ENCODE measurements at places on chromosomes 6 and 20.
A peak's percentile ranks its signal among the peaks of the same experiment; 100 is the strongest.

DNA sequence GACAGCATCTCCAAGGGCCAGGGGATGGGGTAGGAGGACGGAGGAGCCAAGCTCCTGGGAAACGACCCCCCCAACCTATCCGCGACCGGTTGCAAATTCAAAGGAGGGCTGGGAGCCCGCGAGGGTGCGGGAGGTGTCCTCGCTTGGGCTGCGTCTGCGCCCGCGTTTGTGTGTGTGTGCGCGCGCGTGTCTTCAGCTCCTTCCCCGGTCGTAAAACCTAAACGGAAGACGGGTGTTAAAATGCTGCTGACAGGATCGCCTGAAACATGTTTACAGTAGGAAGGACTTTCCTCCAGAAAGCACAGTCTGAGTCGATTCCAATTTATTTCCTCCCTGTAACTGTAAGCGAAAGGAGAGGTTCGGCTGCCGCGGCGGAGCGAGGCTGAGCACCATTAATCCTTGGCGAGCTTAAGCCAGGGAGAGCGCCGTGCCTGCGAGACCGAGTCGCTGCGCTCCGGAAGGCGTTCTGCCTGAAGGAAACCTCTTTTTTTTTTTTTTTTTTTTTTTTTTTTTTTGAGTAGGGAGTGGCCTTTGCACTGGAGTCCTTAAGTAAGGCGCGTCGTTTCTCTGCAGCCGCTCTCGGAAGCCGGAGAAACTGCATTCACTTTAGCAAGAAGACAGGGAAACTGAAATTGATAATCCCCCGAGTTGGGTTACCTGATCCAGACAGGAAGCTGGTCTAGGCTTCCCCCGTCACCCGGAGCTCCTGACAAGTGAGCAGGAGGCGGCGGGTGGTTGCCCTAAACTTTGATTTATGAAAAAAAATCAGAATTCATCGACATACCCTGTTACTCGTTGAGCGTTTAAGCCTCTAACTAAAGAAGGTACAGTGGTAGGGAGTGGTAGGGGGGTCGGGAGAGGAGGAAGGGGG is 4.8 kb upstream of the SOX4 start:
- H3K27me3 ChIP-seq: peaks cover 42% of the 10 kb centered on the region
- H3K27ac ChIP-seq: peak overlapping the region; percentile 25
- DNase-seq: peak; percentile 41
- peaks cover 7% of the 10 kb centered on the region for H3K4me1 ChIP-seq
- H3K4me3 ChIP-seq: peak overlapping the region; percentile 83
- no peaks in the 10 kb centered on the region for H3K36me3 ChIP-seq

- H3K4me3 ChIP-seq: no peak overlapping the region
- no peak overlapping the region for H3K27ac ChIP-seq
- no peaks in the 10 kb centered on the region for H3K27me3 ChIP-seq
- no peak for DNase-seq
- H3K4me1 ChIP-seq: peaks cover 2% of the 10 kb centered on the region
Observed at GRCh38 chr6:130259557-130259956, 36.8 kb upstream of the SAMD3 start.

DNA sequence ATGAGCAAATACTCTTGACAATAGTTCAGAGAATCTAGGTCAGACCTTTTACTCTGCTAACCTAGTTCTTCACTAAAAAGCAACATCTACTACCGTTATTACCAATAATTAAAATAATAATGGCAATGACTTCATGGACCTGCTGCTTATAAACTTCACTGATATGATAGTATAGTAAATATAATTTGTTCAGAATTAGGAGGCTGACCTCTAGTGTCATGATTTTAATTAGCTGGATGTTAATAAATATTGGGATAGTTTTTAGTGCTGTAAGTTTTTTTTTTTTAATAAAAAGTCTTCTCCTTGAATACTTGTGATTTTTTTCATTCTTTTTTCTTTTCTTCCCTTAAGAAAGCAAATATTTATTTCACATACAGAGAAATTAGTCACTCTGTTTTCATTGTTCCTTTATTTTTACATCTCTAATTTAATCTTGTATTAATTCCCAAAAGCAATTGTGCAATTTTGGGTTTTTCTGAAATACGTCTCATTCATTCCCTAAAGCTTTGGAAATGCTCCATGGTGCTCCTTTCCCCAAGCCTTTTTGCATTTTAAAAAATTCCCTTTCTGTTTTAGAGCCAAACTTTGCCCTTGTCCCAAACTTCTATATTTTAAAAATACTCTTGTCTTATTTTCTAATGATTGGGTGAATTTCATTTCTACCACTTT is 46.6 kb upstream of the UST start:
- H3K36me3 ChIP-seq: no peaks in the 10 kb centered on the region
- H3K4me3 ChIP-seq: no peak overlapping the region
- no peak for DNase-seq
- H3K27ac ChIP-seq: no peak overlapping the region
- H3K27me3 ChIP-seq: no peaks in the 10 kb centered on the region

- H3K4me1 ChIP-seq: peaks cover 8% of the 10 kb centered on the region
- H3K36me3 ChIP-seq: peaks cover 2% of the 10 kb centered on the region
- H3K4me3 ChIP-seq: peak within 1 kb of the TSS; percentile 73
- H3K27me3 ChIP-seq: peaks cover 73% of the 10 kb centered on the region
- DNase-seq: peak; percentile 43
- no peak within 1 kb of the TSS for H3K27ac ChIP-seq
Observed at GRCh38 chr6:11043961-11044711, at the start of gene ELOVL2. ELOVL2 (minus strand) TSS chr6:11044305; CDS start chr6:11044230, 75 bp downstream.

- no peak for DNase-seq
- H3K27ac ChIP-seq: no peak overlapping the region
- H3K4me1 ChIP-seq: no peaks in the 10 kb centered on the region
- no peaks in the 10 kb centered on the region for H3K36me3 ChIP-seq
Observed at GRCh38 chr6:22526736-22527135, 42.6 kb upstream of the HDGFL1 start.

GRCh38 chr6:124765280-124765679 is 197.0 kb upstream of the RNF217 start:
- H3K27me3 ChIP-seq: no peaks in the 10 kb centered on the region
- no peaks in the 10 kb centered on the region for H3K4me1 ChIP-seq
- H3K27ac ChIP-seq: no peak overlapping the region
- H3K4me3 ChIP-seq: no peak overlapping the region
- H3K36me3 ChIP-seq: no peaks in the 10 kb centered on the region

DNA sequence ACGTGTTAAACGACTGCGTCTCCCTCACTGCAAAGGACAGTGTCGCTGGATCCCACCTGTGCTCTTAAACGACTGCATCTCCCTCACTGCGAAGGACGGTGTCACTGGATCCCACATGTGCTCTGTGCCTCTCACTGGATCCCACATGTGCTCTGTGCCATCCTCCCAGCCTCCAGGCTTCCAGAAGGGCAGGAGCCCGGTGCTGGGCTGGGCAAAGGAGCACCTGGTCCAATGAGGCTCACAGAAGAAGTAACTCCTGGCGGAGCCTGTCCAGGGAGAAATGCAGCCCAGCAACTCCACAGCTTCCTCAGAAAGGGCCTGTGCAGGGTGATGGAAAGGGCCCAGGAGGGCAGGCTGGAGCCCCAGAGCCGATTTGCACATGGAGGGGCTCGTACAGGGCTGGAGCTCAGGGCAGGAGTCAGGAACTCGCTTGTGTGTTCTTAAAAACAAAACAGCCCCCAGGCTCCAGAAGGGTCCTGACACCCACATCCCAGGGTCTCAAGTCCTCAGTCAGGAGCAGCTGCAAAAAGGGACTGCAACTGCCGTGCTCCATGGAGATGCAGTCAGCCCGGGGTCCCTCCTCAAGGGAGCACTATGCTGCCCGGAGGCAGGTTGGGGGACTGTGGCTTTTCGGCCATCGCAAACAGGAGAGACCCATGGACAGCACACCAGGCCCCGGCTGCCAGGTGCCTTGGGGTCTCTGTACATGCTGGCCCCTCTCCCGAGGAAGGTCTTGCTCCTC is 52.7 kb downstream of the DLL1 start:
- no peak overlapping the region for H3K27ac ChIP-seq
- H3K4me3 ChIP-seq: no peak overlapping the region
- no peak for DNase-seq
- H3K27me3 ChIP-seq: no peaks in the 10 kb centered on the region
- H3K4me1 ChIP-seq: no peaks in the 10 kb centered on the region
- H3K36me3 ChIP-seq: no peaks in the 10 kb centered on the region

DNA sequence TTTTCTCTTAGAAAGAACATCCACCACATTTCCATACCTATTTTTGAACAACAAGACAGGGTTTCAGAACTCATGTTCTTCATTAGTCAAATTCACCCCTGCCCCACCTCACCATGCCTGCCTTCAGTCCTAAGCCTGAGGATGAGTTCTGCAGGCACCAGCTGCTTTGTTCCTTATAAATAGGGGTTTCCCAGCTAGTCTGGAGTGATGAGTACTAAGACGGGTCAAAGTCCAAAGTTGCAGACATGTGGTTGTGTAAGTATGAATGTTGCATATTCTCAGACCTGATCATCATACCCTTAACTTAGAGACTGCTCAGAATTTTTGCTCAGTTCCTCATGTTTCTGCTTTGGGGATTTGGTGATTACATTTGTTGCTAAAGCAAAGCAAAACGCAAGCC is 257.7 kb upstream of the CDYL start:
- H3K27me3 ChIP-seq: peaks cover 28% of the 10 kb centered on the region
- H3K27ac ChIP-seq: no peak overlapping the region
- H3K4me3 ChIP-seq: no peak overlapping the region
- DNase-seq: no peak
- H3K36me3 ChIP-seq: no peaks in the 10 kb centered on the region

DNA sequence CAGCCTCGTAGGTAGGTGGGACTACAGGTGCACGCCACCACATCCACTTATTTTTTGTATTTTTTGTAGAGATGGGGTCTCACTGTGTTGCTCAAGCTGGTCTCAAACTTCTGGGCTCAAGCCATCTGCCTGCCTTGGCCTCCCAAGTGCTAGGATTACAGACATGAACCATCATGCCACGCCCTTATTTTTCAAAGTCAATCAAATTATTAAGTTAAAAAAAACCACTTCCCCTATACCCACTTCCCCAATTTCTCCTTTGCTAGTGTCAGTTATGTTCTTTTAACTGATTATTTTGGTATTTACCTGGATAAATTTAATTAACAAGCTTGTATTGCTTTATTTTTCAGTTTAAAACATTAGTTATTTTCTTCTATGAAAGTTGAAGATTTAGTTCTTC is 49.6 kb downstream of the RIOK1 start:
- DNase-seq: no peak
- H3K27me3 ChIP-seq: peaks cover 4% of the 10 kb centered on the region
- H3K4me1 ChIP-seq: peaks cover 19% of the 10 kb centered on the region

- no peaks in the 10 kb centered on the region for H3K4me1 ChIP-seq
- no peak overlapping the region for H3K27ac ChIP-seq
- H3K36me3 ChIP-seq: no peaks in the 10 kb centered on the region
- no peak for DNase-seq
- H3K27me3 ChIP-seq: no peaks in the 10 kb centered on the region
Observed at GRCh38 chr20:6525447-6526303, 241.8 kb upstream of the BMP2 start.

- no peaks in the 10 kb centered on the region for H3K27me3 ChIP-seq
- H3K27ac ChIP-seq: peak overlapping the region; percentile 97
- peaks cover 30% of the 10 kb centered on the region for H3K36me3 ChIP-seq
- peaks cover 85% of the 10 kb centered on the region for H3K4me1 ChIP-seq
- H3K4me3 ChIP-seq: no peak overlapping the region
- DNase-seq: peak; percentile 15
Observed at GRCh38 chr6:6657085-6657819, 68.7 kb downstream of the LY86 start.

GRCh38 chr20:41176711-41177552 is 39.6 kb downstream of the PLCG1 start:
- no peak for DNase-seq
- peaks cover 28% of the 10 kb centered on the region for H3K4me1 ChIP-seq
- peaks cover 8% of the 10 kb centered on the region for H3K36me3 ChIP-seq

DNA sequence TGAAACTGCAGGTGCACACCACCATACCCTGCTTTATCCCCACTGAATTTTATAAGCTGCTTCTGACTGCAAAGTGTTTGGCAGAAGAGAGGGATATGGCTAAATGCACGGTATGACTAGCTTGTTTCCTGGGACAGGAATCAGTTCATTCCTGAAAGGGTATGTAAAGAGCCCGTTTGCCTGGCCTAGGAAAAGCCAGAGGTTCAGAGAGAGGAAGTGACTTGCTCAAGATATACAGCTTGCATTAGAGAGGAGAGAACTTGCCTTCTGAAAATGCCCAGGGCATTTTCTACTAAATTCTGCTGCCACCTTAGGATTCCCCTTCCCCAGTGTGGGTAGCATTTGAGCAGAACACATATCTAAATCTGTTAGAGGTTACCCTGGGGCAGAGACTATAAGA is 683 bp upstream of the GCNT2 start:
- no peaks in the 10 kb centered on the region for H3K36me3 ChIP-seq
- no peak for DNase-seq
- peaks cover 8% of the 10 kb centered on the region for H3K27me3 ChIP-seq

DNA sequence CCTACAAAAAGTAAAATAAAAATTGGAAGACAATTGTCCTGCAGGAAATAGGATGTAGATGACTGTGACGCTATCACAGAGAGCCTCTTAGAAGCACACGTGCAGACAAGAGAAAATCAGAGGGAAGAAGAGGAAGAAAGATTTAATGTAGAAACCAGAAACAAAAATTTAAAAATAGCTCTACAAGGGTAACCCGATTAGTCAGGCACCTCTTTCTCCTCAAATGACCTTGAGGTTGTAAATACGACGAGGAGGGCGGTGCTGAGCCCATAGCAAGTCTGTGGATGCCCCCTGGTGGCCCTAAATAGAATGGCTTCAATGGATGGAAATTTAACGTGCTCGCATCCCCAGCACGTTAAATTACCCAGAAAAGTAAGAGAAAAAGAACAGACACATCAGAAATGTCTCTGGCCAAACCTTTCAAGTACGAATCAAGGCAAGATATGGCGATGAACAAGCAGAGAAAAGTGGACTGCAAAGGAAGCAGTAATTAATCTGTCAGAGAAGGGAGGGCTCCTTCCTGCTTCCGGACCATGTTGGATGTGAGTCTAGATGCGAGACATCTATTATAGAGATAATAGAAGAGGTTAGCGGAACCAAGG is 4.2 kb upstream of the PRPH2 start:
- peaks cover 16% of the 10 kb centered on the region for H3K4me1 ChIP-seq
- H3K27me3 ChIP-seq: peaks cover 3% of the 10 kb centered on the region
- peaks cover 3% of the 10 kb centered on the region for H3K36me3 ChIP-seq
- peak; percentile 60 for DNase-seq

DNA sequence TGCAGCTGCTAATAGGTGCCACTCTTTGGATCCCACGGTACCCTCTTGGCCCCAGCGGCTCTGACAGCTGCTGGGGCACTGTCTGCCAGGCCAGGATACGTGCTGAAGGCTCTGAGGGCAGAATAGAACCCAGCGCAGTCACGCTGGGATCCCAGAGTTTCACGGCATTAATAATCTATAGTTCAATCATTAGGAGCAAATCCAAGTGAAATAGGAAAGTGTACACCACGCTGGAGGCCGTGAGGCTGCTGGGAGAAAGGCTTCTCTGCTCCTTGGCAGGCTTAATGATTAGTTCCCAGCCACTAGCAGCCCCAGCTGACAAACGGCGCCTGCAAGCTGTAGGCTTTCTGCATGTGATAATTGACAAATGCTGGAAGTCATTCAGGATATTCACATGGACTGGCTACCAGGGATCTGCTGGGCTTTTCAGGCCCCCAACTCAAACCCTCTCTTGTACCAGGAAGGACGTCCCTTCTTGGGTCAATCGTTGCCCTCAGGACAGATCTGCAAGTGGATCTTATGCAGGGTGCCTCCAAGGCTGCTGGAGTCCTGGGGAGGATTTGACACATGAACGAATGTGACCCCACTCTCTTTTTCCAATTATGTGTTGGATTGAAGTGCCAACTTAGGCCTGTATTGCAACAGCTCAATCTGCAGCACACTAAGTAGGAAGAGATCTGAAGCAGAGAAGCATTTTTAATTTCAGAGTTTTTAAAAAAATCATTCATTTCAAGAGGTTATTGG is 50.1 kb upstream of the INSM1 start:
- DNase-seq: no peak
- no peaks in the 10 kb centered on the region for H3K36me3 ChIP-seq
- H3K4me3 ChIP-seq: no peak overlapping the region
- H3K4me1 ChIP-seq: no peaks in the 10 kb centered on the region
- no peak overlapping the region for H3K27ac ChIP-seq
- H3K27me3 ChIP-seq: no peaks in the 10 kb centered on the region
